ENCODE measurements at places on chromosomes 11 and 22. TPM values are rescaled to one million over a fixed set of nuclear protein-coding genes. Genes with fewer than 3 reads are reported as not detected.

GRCh38 chr11:123056835-123057491 is 5.0 kb downstream of the HSPA8 start:
- no peak for DNase-seq

GRCh38 chr11:20535271-20535881 is 64.0 kb upstream of the SLC6A5 start:
- DNase-seq = no peak

DNA sequence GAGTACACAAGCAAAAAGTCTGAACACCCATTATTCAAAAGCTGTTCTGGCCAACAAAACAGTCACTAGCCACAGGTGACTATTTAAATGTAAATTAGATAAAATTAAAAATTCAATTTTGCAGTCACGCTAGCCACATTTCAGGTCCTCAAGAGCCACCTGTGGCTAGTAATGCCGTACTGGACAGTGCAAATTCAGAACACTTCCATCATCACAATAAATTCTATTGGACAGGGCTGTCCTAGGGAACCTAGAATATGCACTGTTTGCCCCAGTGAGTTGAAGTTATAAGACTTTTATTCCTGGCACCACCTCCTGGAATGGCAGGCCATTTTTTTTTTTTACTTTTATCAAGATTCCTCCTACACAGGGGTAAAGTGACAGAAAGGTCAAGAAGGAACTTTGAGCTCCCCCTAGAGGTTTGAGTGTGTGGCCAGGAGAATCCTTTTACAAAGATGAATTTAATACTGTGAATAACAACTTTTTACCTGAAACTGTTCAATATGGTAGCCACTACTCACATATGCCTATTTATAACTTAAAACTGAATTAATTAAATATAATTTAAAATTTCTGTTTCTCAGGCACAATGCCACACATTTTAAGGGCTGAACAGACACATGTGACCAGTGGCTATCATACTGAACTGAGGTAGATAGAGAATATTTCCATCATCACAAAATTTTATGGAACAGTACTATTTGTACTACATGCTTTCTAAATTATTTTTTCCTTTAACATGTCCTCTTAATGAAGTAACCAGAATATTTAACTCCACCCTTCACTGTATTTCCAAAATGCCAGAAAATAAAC is 6.5 kb downstream of the MSANTD2 start:
- DNase-seq = no peak

DNA sequence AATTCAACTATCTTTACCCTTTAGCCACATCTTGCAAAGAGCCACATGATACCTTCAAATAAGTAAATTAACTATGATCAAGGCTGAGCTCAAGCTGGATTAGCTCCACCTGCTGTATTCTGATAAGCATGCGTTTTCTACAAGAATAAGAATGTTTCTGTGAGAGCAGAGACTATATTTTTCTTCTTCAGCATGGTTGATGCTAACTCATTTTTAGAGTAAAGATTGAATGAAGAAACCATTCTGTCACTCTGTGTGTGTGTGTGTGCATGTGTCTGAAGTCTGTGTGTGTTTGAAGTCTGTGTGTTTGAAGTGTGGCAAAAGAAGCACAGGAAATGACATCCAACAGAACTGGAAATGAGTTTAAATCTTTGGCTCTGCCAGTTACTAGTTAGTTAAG is 12.0 kb upstream of the LAYN start:
- no peak for DNase-seq

- DNase-seq = no peak
These were observed 145.9 kb upstream of the OPCML start for GRCh38 chr11:133678191-133678590.

DNA sequence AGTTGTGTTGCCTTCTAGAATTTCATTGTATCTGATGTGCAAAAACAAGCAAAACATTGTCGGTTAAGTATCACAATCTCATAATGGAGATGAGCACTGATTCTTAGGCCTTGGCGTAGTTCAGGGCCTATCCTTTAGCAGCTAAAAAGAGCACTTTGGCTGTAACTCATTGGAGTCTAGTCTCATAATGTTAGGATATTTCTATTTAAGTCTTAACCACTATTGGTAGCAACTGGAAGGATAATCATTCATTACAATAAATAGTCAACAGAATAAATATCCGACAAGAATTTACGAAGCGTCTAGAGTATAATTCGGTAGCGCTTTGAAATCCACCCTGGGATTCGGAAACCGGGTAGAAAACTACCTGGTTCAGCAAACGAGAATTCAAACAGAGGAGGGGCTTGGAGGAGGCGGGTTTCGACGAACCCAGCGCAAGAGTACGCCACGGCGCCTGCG is 461 bp upstream of the EED start:
- peak; percentile 89 for DNase-seq

DNA sequence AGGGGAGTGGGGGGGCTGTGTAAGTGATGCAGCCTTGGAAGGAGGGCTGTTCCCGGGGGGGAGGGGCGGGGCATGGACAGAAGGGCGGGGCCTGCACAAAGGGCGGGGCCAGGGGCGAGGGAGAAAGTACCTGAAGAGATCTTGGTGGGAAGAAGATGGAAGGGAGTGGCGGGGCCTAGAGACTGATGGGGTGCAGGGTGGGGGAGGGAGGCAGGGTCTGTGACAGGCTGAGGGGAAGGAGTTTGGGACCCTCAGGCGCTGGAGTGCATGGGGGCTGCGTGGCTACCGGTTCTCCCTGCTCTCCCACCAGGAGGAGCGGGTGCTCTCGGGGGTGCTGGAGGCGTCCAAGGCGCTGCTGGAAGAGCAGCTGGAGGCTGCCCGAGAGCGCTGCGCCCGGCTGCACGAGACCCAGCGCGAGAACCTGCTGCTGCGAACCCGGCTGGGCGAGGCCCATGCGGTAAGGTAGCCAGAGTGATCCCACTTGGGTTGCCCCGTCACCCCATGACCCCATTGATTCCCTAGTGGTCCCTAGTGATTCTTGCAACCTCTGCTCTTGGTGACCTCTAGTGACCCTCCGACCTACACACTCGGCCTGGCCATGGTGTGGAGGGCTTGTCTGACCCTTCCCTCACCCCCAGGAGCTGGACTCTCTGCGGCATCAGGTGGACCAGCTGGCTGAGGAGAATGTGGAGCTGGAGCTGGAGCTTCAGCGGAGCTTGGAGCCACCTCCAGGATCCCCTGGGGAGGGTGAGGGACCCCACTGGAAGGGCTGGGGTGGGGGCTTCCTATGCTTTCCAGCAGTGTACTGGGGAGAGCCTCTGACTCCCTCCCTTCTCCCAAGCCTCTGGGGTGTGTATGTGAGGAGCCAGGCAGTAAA is 3.1 kb downstream of the CCDC88B start:
- DNase-seq = peak; percentile 64

- no peak for DNase-seq
These were observed 45.4 kb upstream of the GLYAT start for GRCh38 chr11:58776891-58777710.

DNA sequence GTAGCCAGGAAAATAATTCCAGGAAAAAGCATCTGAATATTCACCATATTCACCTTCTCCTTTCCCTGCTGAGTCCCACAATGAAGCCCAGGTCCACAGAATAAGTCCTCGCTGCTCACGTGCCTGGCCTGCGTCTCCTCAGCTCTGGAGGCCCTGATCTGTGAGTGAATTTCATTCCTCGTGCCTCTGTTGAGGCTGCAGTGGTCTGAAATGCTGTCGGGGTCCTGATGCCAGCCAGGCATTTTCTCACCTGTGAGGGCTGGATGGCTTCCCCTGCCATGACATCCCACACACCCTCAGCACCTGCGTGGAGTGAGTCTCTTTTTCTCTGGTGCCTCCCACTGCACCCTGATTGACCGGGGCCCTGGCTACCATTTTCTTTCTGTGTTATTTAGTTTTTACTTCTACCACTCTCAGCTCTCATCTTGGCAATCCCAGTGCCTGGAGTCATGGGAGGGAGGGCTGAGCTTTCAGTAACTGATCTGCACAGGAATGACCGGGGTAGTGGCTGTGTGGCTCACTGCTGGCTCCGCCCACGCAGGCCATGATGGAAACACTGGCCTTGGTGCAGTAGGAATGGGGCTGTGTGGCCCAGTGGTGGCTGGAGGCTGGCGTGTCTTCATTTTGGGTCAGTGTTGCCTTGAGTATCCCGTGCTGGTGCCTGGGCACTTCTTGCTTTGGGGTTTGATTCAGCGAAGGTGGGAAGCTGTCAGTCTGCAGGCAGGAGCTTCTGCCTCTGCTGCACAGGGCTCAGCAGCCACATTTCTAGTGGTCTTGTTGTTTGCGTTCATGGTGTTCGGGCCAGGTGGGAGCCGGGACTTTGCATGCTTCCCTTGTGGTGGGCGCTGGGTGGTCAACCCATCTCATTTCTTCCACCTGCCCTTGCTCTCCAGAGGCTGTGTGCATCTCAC is 807.2 kb downstream of the TBC1D22A start:
- no peak for DNase-seq

DNA sequence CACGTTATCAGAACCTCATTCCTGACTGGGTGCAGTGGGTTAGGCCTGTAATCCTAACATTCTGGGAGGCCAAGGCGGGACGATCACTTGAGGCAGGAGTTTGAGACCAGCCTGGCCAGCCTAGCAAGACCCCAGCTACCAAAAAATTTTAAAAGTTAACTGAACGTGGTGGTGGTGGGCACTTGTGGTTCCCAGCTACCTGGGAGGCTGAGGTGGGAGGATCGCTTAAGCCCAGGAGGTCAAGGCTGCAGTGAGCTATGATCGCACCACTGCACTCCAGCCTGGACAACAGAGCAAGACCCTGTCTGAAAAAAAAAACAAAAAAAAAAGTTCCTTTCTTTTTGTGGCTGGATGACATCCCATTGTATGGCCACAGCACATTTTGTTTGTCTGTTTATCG is 67.7 kb upstream of the PPP6R3 start:
- DNase-seq = no peak

DNA sequence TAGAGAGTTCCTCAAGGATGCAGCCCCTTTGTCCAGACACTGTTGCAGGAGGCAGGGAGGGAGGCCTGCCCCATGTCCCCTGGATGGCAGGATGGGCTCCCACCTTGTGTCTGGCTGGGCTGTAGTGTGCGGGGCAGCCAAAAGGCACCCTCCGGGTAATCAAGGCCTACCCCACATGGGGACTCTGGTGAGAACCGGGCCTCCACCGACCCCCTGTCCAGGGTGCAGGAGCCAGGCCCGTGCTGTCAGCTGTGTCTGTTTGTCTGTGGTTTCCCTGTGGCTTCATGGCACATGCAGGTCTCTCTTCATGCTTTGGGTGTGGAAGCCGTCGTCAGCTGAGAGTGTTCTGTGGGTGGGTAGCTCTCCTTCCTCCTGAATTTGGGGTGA is 1240.9 kb downstream of the BRD1 start:
- no peak for DNase-seq

DNA sequence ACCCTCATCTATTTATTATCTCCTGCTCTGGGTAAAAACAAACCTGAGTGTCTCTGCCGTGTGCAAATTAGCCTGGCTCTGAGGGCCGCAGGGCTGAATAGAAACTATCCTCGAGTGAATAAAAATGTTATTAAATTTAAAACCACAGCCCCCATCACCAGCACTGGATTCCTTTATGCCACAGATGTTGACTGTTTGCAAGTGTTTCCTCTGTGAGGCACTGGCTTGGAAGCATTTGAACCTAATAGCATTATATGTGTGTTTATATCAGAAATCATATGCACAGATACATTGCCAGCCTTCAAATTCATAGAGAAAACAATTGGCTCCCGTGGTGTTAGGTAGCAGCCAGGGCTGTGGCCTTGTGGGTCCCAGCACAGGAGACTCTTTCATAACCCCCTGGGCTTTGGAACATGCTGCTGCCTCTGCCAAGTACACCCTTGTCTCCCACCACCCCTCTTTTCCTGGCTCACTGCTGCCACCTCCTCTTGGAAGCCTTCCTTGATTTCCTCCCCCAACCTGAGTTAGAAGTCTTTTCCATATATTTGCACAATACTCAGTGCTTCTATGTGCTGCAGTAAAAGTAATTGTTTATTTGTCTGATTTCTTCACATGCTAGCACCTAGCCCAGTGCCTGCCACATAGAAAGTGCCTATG is 294.4 kb downstream of the DDX10 start:
- no peak for DNase-seq

DNA sequence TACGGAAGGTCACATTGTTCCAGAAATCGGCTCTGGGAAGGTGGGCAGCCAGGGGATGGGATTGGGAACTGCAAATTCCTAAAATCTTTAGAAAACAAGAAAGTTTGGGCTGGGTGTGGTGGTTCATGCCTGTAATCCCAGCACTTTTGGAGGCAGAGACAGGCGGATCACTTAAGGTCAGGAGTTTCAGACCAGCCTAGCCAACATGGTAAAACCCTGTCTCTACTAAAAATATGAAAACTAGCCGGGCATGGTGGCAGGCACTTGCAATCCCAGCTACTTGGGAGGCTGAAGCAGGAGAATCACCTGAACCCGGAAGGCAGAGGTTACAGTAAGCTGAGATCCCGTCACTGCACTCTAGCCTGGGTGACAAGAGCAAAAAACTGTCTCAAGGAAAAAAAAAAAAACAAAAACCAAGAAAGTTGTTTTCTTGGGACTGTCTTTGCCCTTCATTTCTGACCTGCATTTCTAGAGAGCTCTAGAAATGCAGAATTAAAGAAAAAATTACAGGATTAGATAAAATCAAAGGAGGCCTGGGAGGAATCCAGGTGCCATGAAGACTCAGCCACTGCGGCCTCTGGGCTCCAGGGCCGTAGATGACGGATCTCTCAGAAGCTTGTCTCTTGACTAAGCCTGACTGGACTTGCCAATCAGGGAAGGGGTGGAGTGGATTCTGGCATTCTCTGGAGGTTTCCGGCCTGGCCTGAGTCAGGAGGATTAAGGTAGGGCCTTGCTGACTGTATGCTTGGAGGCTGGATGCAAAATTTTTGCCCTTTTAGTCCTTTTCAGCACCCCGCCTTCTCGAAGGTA is 5.3 kb upstream of the MALAT1 start:
- peak; percentile 57 for DNase-seq

GRCh38 chr11:132782102-132782501 is 750.2 kb downstream of the OPCML start:
- no peak for DNase-seq

- no peak for DNase-seq
These were observed 23.2 kb downstream of the IFITM10 start for GRCh38 chr11:1727096-1727690.

DNA sequence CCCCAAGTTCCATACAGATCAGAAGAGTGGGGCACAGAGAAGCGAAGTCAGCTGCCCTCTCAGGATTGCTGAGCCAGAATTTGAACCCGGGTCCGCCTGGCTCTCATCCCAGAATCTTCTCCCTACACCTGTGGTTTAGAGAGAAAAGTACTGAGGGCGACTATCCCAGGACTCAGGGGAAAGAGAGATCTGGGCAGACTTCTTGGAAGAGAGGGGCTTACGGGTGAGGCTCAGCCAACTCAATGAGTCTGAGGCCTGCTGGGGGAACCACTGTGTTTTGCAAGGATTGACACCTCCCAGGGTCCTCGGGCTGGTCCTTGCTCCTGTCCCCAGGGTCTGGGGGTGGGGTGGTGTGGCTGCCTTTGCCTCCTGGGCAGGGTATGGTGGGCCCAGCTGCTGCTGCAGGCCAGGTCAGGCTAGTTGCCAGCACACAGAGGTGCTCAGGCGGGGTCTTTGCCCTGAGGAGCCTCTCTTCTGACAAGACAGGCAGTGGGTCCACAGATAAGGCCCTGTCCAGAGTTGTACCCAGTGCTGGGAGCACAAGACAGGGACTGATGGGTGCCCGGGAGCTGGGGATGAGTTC is 1.2 kb downstream of the CAPN5 start:
- peak; percentile 27 for DNase-seq

GRCh38 chr11:121794671-121795141 is 321.3 kb downstream of the BLID start:
- DNase-seq = peak; percentile 27

The HBB gene
- not detected for total RNA-seq

The BET1L gene
- 49.4 TPM for total RNA-seq

The SLC6A5 gene
- total RNA-seq = not detected

The IGSF9B gene
- 26.3 TPM for total RNA-seq

The APOA4 gene
- not detected for total RNA-seq

The OR6A2 gene
- 0.33 TPM for total RNA-seq

The MMP27 gene
- not detected for total RNA-seq
